EH (cell line): ENCODE measurements at places on chromosomes 6 and 20.
A peak's percentile ranks its signal among the peaks of the same experiment; 100 is the strongest.

DNA sequence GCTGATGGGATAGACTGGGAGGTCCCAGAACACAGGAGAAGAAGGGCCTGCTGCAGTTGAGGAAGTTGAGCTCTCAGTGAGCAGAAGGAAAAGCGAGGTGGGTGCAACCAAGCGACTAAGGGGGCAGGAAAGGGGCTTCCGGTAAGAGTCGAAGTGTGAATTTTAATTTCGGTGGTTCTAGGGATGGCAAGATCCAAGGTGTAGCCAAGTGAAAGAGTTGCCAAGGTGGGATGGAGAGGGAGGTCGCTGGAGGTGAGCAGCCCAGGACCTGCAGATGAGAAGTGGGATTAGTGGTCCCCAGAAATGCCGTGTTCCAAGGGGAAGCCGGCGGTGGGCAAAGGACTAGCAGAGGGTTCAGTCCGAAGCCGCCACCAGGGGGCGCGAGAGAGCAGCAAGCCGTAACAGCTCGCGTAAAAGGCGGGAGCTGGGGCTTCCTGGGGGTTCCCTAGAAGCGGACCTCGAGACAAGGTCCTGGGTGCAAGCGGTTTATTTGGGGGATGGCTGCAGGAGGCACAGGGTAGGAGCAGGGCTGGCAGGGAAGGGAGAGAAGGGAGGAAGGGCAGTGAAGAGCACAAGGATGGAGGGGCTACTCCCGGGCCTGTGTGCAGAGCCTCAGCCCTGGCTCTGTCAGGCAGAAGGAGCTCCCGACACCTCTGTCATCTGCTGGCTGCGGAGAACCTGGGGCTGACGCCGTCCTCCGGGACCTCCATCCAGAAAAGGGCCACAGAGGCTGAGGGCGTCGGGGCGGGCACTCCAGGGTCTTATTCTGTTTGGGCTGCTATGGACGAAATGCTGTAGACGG lies 103.6 kb downstream of the PAX1 start:
- no peak for DNase-seq

DNA sequence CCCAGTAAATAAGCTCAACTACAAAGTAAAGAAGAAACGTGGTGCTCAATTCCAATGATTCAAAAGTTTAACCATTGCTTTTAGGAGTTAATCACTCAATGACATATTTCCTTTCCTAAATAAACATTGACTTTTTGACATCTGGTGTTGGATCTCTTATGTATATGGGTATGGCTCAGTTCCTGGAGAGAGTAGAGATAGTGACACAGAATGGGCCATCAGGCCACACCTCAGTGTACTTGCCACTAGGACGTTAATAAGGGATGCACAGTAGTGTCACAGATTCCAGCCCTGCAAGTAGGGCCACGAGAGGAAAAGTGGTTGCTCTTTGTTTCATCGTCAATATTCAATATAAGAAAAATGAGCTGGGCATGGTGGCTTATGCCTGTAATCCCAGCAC lies 48.9 kb upstream of the TXNDC5 start:
- no peak for DNase-seq

DNA sequence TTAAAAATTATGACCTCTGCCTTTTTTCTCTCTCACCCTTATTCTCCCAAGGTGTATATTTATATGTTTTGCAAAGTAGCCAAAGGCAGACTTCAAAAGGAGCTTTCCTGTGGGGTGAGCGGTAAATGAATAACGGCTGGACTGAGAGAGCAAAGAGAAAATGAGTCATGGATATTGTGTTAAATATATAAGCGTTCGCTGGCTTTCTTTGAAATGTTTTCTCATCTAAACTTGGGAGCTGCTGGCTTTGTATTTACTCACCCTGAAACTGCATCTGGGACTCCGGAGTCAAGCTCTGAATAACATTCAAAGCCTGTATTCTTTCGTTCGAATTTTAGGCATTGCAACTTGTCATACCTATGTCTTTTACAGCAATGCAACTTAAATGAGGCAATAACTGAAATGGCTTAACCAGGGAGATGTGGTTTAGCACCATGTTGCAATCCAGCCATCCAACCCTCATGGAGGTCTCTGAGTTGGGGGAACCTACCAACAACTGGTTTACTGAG lies 32.0 kb downstream of the ATXN1 start:
- DNase-seq = peak; percentile 61

- DNase-seq = peak; percentile 4
Observed at GRCh38 chr20:10179574-10180298, 38.9 kb upstream of the SNAP25 start.
